Activated naive CD4-positive, alpha-beta T cell treated with anti-CD3 and anti-CD28 coated beads, Interleukin-2, amount 50 U/mL, for 72 hours (primary cell): ENCODE measurements at places on chromosomes 11 and 22.

DNA sequence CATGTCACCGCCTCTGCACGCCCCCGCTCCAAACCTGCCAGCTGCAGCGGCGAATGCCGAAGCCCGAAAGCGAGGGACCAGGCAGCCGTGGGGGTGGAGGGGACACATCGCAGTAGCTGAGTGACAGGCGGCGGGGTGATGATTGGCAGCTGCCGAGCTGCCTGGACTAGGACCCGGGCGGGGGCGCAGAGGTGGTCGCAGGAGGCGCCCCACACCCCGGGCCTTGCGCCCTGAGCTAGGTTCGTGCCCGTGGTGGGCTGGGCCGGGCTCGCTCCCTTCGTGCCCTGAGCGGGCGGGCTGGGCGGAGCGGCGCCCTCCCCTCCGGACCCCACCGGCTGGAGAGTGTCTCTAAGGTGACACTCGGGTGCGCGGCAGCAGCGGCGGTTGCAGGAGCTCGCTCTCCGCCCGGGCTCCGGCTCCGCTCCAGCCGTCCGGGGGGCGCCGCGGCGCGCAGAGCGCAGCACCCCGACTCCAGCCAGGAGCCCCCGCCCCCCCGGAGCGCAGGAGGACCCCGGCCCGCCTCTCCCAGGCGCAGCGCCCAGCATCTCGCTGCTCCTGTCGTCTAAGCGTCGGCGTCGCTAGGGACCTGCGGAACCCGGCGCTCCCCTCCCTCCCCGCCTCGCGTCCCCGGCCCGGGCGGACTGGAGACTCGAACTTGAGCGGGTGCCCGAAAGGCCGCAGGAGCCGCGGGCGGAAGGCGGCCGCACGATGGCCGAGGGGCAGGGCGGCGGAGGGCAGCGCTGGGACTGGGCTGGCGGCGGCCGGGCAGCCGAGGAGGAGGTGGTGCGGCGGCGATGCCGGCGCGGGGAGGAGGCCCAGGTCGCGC, 14.5 kb upstream of the DGKZ start:
- DNase-seq, result no peak

- no peak for DNase-seq
These were observed 111.1 kb downstream of the KCNQ1 start for GRCh38 chr11:2555891-2556290.

DNA sequence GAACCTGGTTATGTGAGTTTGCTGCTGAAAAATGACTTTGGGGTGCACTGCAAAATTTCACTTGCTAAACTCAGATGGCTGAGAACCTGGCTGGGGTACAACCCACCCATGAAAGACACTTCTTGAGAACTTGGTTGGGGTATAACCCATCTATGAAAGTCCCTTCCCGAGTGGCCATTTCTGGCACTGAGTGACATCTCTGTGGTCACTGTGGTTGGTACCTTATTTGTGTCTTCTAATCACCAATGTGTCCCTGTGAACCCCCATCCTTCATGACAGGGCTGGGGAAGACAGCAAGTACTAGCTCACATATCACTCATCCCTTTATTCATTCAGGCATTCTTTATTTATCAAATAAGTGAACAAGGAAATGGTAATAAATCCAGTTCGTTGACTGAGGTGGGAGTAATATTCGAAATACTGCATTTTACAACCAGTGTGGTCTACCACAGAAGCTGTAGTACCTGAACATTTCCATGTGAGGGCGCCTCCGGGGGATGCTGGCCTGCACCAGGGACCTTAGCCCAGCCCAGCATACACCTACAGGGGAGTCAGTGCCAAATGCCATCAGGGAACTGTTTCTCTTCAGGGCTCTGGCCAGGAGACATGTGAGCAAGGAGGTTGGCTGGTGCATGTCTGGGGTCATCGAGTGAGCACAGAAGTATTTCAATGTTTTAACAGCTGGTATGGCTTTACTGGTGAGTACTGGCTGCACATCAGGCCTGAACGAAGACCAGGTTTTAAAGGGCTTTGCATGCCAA, 122.1 kb downstream of the CSNK2A3 start:
- peak; percentile 42 for DNase-seq

- no peak for DNase-seq
These were observed 180.8 kb downstream of the DBX1 start for GRCh38 chr11:19979519-19979845.
